Right cardiac atrium (tissue), 5 donors: ENCODE measurements at places on chromosomes 12 and 14. TPM values are rescaled to one million over a fixed set of nuclear protein-coding genes. Genes with fewer than 3 reads are reported as not detected.

- DNase-seq = no peak
These were observed 5.7 kb downstream of the PHLDA1 start for GRCh38 chr12:76025601-76026575.

- peak; percentile 64 for DNase-seq
These were observed 169.0 kb upstream of the EEA1 start for GRCh38 chr12:93098077-93098476.

GRCh38 chr12:40312982-40313576 lies 88.3 kb downstream of the LRRK2 start:
- DNase-seq = no peak

DNA sequence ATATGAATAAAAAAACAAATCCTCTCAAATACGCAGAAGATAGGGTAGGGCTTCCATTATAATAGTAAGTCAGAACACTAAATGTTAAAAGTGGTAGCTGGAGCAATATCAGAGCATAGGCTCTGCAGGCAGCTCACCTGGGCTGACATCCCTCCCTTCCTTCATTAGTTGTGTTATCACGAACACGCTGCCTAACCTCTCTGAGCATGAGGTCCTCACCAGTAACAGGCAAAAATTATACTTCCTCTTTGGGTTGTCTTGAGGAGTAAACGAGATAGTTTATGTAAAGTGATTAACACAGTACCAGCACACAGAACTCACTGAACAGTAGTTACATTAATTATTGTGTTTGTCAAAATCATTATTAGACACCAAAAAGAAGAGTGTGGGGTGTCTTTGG lies 154.3 kb downstream of the STXBP6 start:
- no peak for DNase-seq

GRCh38 chr12:132116709-132117557 lies 27.2 kb downstream of the DDX51 start:
- DNase-seq = no peak

DNA sequence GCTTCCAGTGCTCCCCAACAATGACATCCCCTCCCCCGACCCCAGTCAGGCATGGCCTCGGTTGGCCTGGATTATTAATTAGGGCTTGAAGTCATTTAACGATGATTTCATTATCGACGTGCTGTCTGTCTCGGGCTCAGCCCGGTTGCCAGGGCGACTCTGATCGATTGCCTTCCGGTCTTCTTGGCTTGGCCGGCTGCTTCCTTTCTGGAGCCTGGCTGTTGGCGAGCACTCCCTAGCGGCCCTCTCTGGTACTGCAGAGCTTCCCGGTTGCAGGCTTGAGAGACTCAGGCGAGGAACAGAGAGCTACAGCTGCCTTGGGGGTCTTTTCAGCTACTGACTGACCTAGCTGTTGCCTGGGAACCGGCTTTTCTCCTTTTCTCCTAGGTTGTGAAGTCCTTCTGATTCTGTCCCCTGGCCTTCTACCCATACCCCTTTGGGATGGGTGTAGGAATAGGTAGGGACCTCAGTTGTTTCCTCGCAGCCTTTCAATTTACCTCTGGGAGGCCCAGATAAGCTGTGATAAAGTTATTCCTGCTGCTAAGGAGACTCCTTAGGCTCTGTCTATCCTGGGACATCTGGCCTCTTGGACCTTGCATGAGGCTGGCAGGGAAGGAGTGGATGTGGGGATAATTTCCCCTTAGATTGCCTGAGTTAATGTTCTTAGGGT lies 5.5 kb upstream of the CISTR start:
- DNase-seq = peak; percentile 79

GRCh38 chr12:28876196-28876798 lies 272.8 kb upstream of the FAR2 start:
- no peak for DNase-seq

DNA sequence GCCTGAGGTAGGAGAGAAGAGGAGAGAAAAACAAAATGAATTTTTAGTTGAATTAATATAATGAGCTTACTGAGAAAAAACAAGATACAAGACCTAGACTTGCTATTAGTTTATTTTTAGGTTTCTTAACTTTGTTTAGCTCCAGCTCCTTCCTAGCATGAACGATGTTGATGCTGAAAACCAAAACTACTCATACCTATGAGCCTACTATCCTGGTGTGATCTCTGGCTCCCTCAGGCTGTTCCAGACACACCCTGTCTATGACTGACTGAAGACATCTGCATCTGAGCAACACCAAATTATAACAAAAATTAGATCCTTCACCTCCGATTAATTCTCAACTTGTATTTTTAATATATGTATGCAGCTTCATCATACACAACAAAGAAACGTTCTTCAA lies 190.4 kb downstream of the SLC5A8 start:
- DNase-seq = no peak

DNA sequence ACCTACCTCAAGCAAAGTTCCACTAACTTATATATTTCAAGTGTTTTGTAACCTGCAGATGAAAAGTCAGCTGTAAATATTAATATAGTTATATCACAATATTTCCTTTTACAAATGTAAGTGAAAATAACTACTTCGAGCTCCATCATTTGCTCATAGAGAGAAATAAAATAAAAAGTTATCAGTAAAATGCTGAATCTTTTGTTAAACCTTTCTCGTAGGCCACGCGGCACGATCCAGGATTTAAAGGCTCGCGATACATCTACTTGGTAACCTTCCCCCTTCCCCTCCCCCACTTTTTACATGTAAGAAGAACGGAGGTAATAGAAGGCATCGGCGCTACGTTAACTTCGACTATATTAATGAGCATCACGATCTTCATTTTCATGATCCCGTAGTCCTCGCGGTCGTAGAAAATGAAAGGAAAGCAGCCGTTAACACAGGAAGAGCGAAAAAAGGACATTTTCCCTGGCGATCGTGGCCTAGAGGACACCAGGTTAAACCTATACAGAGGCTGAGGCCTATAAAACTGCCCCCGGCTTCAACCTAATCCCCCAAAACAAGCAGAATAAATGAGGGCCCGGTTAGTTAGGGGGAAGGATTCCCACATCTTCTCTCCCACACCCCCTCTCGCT lies 508 bp downstream of the HNRNPC start:
- no peak for DNase-seq

DNA sequence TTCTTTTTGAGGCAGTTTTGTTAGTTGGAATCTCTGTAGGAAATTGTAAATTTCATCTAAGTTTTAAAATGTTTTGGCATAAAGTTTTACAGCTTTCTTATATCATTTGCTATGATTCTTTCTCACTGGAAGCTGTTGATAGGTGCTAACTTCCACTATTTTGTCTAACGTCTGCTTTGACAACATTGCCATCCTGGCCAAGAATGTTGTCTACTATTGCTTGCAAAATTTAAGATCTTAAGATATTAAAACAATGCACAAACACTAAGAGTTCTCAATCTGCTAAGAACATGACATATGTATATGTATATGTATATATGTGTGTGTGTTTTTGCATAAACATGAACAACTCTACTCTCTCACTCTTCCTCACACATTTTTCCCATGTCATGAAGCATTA lies 64.1 kb upstream of the MDGA2 start:
- DNase-seq = no peak

- DNase-seq = no peak
These were observed 75.3 kb upstream of the FAR2 start for GRCh38 chr12:29073631-29074239.

DNA sequence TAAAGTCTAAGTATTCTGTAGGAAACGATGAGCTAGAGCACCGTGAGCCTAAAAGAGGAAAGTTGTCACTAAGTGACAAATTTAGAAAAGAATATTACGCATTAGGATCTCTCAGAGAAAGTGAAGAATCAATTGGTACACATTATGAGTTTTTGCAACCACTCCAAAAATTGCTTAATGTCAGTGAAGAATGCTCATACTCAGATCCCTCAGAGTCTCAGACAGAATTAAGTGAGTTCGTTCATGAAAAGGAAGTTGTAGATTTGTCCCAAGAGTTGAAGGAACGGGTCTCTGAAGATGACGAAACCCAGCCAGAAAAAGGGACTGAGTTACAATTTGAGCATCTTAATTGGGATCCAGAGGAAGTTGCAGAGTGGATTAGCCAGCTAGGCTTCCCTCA lies 1.5 kb downstream of the SAMD15 start:
- DNase-seq = no peak

DNA sequence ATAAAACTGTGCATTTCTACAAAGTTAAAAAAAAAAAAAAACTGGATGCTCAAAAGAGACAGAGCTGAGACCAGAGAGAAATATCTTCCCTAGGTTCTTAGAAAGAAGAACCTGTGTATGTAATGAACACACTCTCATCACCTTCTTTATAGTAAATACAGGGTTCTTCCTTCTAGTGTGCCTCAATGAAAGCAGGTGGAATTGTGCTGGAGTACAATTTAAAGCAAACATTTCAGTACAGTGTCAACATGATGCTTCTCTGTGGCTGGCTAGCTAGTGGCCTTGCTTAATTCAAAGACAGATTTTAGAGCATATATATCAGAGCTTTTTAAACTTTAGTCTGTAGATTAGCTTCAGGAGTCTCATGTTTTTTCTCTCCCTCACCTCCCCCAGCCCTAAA lies 249.8 kb upstream of the ARHGAP5 start:
- DNase-seq = no peak

GRCh38 chr14:99681101-99681831 lies 2.8 kb upstream of the CYP46A1 start:
- DNase-seq = no peak

The KRT71 gene
- not detected for total RNA-seq

The CLBA1 gene
- 4.2 TPM for total RNA-seq

The MGST1 gene
- total RNA-seq = 77.7 TPM

The RNASE2 gene
- total RNA-seq = 2.3 TPM
